ENCODE measurements at places on chromosomes 1 and 21.

GRCh38 chr1:91827459-91828321 is 58.3 kb downstream of the TGFBR3 start:
- DNase-seq, result peak; percentile 95

DNA sequence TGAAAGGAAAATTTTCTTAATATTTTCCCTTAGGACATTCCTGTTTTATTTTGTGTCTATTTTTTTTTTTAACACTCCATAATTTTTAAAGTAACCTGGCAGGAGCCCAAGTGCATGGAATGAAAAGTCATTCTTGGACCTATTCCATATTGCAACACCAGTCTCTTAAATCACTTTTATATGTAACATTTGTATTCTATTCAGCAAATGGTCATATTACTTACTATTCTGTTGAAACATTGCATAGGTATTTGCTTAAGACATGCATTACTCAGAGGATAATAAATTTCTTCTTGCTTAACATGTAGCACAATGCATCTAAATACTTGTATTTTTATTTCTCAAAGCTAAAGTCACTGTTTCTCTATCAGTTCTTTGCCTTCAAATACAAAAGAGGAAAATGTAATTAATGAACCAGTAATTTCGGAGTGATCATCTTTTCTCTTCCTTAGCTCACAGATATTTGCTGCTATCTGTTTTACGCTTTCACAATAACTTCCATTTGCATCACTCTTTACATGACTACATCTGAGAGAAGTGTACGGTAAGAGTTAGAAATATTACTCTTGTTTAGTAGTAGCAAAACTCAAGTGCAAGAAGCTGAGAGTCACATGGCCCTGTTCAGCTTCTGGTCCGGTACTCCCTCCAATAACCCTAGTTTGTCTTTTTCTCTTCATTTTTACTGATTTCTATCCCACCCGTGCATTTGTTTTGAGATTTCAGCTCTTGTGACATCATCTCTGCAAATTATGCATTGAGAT is 394.8 kb downstream of the USP25 start:
- no peak for DNase-seq

DNA sequence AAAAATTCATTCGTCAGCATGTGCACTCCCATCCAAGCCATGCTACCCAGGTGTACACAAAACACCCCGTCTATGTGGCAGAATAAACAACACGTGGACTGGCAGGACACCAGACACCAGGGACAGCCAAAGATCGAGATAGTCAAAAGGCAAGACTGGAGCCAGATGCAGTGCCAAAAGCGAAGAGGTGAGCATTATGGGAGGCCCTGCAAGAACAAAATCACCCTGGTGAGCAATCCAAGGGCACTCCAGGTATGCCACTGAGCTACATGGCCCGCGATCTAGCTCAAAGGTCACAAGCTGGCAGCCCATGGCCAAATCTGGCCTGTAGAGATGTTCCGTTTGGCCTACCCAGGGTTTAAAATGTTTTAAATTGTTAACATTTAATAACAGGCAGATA is 33.7 kb downstream of the PLPP3 start:
- no peak for DNase-seq

GRCh38 chr1:116006486-116006964 is 30.2 kb downstream of the SLC22A15 start:
- no peak for DNase-seq

GRCh38 chr1:205668951-205669340 is 11.4 kb downstream of the SLC45A3 start:
- DNase-seq, result no peak

GRCh38 chr1:36475341-36475740 is 7.4 kb downstream of the CSF3R start:
- no peak for DNase-seq

DNA sequence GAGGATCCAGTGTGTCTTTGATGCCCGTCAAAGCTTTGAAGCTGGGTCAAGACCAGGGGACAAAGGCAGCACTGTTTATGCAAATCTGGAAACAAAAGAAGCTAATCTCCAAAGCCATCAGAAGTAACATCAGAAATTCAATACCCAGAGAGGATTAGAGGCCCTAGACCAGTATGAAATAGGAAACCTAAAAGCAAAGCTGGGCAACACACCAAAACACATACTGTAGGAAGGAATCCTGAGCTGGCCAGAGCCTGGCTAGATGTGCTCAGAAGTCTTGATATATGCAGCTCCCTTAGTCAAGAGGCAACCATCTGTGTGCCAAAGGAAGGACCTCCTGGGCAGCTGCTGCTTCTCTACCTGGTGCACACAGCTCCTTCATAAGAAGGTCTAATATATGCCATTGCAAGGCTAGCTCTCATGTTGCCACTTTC is 12.3 kb downstream of the COLGALT2 start:
- peak; percentile 90 for DNase-seq

GRCh38 chr1:115242543-115242942 is 95.5 kb downstream of the NGF start:
- DNase-seq, result peak; percentile 79
